ENCODE measurements at places on chromosomes 4 and X.

GRCh38 chrX:52280812-52281211 lies 88.0 kb upstream of the XAGE2 start:
- DNase-seq: no peak

GRCh38 chrX:11117745-11118144 lies 6.6 kb downstream of the HCCS start:
- no peak for DNase-seq

- DNase-seq: no peak
Observed at GRCh38 chr4:72568959-72569718, at the start of gene ADAMTS3. ADAMTS3 (minus strand) TSS chr4:72569221; CDS start chr4:72568762, 459 bp downstream.

DNA sequence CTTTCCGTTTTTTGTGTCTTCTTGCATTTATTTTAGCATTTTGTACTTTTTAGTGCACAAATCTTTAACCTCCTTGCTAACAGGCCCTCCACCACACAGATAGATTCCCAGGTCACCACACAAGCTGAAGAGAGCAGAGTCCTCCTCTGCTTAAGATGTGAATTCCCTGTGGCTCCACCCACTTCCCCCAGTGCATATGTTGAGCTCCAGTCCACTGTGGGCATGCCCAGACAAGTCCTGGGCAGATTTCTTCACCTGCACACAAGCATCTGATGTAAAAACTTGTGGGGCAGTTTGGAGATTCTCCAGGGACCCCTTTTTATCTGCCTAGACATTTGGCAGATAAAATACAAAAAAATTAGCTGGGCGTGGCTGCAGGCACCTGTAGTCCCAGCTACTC lies 19.8 kb upstream of the PASD1 start:
- no peak for DNase-seq

DNA sequence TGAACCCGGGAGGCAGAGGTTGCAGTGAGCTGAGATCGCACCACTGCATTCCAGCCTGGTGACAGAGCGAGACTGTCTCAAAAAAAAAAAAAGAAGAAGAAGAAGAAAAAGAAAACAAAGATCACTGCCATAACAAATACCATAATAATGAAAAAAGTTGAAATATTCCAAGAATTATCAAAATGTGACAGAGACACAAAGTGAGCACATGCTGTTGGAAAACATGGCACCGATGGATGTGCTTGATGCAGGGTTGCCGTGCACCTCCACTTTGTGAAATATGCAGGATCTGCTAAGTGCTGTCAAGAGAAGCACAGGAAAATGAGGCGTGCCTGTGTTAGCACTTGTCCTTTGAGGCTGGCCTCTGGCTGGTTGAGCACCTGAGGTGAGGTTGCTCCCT lies 133.3 kb downstream of the STK32B start:
- no peak for DNase-seq

- DNase-seq: no peak
Observed at GRCh38 chr4:119477412-119478053, 151.1 kb downstream of the PDE5A start.

GRCh38 chrX:18887825-18888212 lies 96.1 kb downstream of the PHKA2 start:
- DNase-seq: no peak

DNA sequence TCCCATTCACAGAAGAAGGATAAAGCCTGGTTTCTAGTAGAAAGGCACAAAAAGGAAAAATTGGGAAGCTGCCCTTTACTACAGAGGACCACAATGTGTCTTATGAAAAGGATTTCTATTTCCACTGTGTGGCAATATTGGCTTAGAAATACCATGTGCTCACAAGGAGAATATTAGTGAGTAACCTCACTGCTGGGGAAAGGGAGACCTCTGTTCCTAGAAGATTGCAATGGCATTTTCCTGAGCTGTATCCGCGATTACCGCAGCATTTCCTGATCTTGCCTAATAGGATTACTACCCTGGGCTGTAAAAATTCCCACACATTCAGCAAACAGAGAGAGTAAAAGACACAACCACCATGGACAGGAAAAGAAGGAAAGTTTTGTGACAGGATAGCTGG lies 308.8 kb upstream of the TECRL start:
- DNase-seq: no peak

- DNase-seq: no peak
Observed at GRCh38 chr4:7717946-7718490, 221.6 kb downstream of the AFAP1 start.

DNA sequence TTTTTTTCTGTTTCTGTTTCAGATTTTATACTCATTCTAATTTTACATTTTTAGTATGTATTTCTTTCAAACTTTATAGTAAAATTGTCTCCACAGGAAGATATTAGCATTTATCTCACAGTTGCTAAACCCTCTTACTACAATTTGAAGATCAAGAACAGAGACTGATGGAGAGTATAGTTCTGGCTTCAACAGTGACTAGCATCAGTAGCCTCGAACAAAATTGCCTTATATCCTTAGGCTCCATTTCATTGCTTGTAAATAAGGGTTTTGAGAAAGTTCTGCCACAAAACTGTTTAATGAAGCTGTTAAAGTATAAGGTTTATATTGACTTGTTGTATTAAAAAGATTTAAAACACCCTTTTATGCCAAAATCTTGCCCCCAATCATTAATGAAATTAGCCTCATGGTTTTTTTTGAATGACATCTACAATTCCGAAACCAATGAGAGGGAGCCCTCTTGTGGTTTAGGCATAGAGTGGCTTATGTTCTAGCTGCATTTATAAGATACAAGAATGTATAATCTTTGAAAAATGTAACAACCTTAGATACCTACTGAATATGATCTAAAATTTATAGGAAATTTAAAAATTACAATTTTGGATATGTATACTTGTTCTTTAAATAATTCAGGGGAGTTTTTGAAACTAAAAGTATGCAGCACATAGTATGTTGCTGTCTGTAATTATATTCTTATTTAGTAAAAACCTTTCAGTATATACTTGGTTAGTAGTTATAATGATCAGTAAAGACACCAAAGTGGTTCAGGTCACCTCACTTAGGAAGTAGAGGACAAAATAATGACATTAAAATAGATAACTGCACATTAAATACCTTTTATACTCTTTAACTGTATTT lies 109.8 kb upstream of the HPGD start:
- DNase-seq: no peak

DNA sequence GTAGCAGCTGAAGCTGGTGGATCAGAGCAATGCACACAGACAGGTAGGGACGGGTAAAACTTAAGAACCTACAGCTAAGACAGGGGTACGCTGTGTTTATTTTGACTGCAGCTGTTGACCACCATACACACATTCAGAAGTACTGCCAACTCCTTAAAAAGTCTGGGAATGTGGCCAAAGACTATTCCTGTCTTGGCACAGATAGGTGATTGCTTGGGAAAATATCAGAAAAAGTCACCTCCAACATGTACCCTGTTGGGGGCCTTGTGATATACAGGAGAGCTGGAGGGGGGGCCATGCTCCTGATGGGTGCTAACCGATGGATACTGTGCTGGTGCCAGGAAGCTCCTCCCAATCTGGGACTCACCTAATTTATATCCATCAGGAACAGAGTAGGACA lies 121.2 kb downstream of the VCX2 start:
- no peak for DNase-seq

DNA sequence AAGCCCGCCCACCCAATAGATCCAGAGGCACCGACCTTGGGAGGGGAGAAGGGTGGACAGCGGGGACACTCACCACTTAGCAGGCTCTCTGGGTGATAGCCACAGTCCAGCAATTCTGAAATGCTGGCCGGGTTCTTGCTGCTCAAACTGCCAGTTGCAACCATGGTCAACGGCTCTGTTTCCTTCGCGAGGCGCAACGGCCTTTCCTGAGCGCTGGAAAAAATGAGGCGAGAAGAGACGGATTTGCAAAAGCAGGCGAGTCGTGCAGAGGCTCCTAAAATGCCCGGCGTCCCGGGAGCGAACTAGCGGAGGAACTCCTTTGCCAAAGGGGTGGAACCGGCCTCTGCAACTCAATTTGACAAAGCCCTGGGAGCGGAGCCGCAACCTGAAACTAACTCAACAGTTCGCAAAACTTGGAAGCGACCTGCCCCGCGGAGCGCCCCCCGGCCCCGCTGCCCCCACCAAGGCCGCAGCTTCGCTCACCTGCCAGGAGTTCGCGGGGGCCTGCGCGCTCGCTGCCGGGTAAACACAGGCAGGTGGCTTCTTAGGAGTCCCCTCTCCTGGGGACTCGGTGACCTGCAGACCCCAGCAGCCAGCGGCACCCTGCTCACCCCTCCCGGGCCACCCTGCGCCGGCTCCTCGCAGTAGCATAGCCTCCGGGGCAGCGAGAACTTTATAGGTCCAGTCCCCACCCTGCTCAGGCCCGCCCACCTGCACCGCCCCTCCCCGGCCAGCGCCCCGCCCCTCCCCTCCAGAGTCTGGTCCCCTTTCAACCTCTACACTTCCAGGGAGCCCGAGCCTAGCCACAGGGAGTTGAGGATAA lies at the start of gene DDIT4L:
TSS of gene DDIT4L (minus strand) at position 649 of the 823 bp plus-strand sequence. CDS start at position 164, 485 bp downstream.
- no peak for DNase-seq

DNA sequence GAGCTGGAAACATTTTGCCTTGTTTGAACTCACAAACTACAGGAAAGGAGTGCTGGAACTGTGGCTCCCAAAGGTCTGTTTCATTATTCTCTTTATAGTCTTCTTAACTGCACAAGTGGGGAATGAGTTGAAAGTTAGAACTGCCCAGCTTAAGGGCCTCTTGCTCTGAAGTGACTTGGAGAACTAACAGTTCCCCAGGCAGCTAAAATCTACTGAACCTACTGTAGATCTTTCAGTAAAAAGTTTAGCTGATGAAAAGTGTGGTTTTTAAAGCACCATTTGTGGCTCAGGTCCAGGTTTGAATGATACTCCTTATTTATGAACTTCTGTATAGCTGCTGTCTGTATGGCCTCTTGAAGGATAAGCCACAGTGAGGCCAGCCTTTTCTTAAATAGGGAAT lies 353.8 kb downstream of the MAPK10 start:
- no peak for DNase-seq

GRCh38 chr4:181536811-181537434 lies 706.3 kb upstream of the TENM3 start:
- DNase-seq: no peak
